ENCODE measurements at places on chromosomes 4 and X.

DNA sequence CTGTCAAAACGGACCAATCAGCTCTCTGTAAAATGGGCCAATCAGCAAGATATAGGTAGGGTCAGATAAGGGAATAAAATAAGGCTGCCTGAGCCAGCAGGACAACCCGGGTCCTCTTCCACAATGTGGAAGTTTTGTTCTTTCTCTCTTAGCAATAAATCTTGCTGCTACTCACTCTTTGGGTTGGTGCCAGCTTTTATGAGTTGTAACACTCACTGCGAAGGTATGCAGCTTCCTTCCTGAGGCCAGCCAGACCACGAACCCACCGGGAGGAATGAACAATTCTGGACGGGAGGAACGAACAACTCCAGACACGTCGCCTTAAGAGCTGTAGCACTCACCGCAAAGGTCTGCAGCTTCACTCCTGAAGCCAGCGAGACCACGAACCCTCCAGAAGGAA, 287.8 kb downstream of the RAPGEF2 start:
- no peak for DNase-seq

- no peak for DNase-seq
These were observed 56.8 kb downstream of the TRPC5 start for GRCh38 chrX:112025753-112026152.

- DNase-seq, result peak; percentile 41
These were observed 72.3 kb downstream of the PAK3 start for GRCh38 chrX:111168314-111168713.

GRCh38 chr4:138405934-138406567, 163.9 kb upstream of the SLC7A11 start:
- peak; percentile 92 for DNase-seq

- DNase-seq, result no peak
These were observed 2582.7 kb downstream of the ARAP2 start for GRCh38 chr4:33661636-33662035.
